ENCODE measurements at places on chromosomes 12 and 14.

GRCh38 chr12:112331886-112332285, 50.3 kb downstream of the HECTD4 start:
- DNase-seq, result no peak

GRCh38 chr12:131908092-131909080, 14.0 kb downstream of the ULK1 start:
- no peak for DNase-seq

- no peak for DNase-seq
Measured at GRCh38 chr14:58145936-58146335, 6.1 kb downstream of the ARMH4 start.

GRCh38 chr14:99080306-99080705, 191.7 kb downstream of the BCL11B start:
- no peak for DNase-seq

DNA sequence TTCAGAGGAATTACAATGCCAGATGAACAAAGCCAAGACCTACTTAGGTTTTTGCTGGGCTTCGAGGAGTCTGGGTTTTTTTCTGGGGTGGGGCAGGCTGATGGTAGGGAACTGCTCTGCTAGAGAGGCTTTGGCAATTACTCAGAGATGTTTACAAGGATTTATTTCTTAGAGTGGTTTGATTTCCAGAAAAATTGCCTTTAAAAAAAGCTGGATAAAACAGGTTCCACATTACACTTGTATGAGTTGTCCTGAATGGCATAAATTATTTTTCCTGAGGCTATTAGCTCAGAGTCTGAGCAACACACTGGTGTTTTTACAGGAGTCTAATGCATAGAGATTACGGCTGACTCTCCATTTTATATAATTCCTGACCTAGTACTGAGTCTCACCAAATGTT, 118.5 kb upstream of the FRMD6 start:
- no peak for DNase-seq

DNA sequence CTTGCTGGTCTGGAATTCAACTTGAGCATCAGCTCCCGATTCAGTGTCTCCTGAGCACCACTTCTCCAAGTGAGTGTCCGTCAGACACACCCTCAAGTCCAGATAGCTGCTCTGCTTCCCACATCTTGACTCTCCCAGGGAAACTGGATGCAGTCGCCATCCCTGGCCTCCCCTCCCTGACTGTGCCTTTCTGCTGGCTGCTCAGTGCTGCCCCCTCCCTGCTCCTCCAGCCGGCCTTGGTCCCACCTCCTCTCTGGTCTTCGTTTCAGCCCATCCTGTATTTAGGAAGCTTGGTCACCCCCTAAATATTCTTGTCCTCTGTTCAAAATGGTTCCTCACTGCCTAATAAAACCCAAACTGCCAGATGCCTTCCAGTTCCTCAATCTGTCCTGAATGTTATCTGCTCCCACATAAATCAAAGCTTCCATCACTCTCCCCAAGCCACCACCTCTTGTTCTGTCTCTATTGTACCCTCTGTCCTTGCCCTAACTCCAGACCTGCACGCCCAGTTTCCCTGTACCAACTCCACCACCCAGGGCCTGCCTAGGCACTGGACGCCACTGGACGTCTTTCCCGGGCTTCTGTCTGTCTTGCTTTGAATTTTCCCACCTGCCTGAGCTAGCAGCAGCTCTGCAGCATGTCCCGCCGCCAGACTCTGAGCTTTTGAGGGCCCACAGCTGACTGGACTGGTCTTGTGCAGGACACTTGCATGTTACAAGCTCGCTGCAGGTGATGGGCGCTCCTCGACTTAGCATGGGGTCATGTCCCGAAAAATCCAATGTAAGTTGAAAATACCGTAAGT, 33.8 kb downstream of the CCDC92 start:
- no peak for DNase-seq

DNA sequence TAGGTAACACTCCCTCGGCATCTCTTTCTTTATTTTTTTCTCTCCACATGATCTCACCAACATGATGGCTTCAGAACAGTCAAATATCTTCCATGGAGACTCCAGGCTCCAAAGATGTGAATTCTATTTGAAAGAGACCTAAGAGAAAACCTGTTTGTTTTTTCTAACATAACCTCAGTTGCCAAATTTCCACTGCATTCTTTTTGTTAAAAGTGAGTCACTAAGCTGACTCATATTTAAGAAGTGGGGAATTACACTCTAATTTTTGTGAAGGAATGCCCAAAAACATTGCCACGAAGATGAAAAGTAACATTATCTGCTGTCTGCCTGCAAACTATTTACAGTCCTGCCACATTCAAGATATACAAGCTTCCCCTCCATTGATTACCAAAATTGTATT, 1337.6 kb downstream of the LRFN5 start:
- no peak for DNase-seq

DNA sequence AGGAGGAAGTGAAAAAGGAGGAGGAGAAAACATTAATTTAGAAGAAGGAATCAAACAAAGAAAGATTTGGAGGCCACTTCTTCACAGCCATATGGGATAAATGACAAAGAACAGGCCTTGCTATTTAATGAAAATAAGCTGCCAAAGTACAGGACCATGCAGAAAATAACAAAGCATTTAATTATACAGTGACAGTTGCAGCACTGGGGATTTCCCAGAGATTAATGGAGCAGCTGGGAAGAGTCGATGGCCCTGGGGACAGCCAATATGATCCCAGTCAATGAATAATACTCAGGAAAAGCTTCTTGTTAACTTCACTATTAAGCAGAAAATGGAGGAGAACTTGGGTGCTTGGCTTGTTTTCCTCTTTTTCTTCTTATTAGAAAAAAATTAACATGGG, 34.6 kb downstream of the RERG start:
- DNase-seq, result no peak

DNA sequence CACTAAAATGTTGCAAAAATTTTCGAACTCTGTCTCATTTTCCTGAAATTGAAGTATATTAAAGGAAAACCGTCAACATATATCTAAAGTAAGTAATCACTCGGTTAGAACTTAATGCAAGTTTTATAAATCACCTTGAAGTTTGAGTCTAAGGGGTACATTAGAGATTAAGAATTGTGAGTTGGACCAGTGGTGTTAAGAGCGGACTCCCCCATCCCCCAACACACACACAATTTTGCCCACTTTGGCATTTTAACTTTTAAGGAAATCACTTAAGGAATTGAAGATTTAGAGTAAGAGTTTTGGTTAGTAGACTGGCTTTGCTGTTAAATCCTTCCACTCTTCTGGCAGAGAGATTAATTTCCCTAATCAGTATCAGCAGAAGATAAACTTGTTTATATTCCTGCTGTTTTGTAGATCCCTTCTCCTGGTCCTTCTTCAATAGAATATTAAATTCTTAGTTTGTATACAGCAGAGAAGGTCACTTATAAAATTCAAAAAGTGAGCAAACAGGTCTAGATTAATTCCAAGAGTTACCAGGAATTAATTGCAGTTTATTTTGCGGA, 1.5 kb downstream of the HIF1A start:
- no peak for DNase-seq

GRCh38 chr12:84551373-84551772, 361.2 kb downstream of the SLC6A15 start:
- no peak for DNase-seq

- no peak for DNase-seq
Measured at GRCh38 chr14:68772761-68773381, 20.0 kb downstream of the ZFP36L1 start.

DNA sequence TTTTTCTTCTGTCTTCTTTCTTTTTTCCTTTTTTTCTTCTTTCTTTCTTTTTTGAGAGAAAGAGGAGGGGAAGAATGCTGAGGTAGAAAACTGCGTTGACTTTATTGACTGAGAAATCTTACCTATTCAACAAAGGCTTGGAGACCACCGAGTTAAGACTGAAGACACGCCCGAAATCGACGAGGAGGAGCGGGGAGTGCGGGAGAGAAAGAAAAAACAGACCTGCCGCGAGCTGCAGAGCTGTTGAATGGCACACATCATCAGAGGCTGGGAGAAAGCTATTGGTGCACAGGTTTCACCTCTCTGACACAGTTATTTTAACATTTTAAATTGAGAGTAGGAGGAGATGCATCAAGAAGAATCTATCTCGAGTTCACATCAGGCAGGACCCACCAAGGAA, 5.1 kb downstream of the ASCL1 start:
- no peak for DNase-seq

DNA sequence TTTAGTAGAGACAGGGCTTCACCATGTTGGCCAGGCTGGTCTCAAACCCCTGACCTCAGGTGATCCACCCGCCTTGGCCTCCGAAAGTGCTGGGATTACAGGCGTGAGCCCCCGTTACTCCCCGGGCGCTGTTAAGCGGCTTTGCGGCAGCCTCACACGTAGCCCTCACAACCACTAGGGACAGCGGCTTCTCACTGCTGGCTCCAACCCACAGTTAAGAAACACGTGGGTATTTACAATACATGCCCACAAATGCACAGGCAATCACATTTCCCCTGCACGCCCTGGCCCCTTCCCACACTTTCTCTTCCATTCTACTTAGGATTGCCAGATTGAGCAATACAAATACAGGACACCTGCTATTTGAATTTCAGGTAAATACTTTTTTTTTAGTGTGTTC, 37.0 kb upstream of the EIF5 start:
- no peak for DNase-seq

DNA sequence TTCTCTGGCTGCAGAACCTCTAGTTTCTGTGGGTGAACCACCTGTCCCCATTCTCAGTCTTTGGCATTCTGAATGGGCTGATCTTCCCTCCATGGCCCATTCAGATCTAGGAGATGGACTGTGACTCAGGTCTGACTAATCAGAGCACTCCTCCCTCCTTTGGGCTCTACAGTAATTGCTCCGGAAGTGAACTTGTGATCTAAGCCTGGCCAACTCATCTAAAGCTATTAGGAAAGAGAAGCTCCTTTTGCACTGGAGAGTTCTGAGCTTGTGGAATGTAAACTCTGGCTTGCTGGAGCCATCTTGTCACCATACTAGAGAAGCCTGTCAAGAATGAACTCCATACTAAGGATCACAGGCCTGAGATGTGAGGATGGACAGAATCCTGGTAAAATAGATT, 168.2 kb downstream of the SUDS3 start:
- DNase-seq, result no peak

- DNase-seq, result no peak
Measured at GRCh38 chr14:38931969-38932652, 170.9 kb downstream of the SEC23A start.

- no peak for DNase-seq
Measured at GRCh38 chr14:61145903-61146481, 135.1 kb downstream of the TMEM30B start.

DNA sequence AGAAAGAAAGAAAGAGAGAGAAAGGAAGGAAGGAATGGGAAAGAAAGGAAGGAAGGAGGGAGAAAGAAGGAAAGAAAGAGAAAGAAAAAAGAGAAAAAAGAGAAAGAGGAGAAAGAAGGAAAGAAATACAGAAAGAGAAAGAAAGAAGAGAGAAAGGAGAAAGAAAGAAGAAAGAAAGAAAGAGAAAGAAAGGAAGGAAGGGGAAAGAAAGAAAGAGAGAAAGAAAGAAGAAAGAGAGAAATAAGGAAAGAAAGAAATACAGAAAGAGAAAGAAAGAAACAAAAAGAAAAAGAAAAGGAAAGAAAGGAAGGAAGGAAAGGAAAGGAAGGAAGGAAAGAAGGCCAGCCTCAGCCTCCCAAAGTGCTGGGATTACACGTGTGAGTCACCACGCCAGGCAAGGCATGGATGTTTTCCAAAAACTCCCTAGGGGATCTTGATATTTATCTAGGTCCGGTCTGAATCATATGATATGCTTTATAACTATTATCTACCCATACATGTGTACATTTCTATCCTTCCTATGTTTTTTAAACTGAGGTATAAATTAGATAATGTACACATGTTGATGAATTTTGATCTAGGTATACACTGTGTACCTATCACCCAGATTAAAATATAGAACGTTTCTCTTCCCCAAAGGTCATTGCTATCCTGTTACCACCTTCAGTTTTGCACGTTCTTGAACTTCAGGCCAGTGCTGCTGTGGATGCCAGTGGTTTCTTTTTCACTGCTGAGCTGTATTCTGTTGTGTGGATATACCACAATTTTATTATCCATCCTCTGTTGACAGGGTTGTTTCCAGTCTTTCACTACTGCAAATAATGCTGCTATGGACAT, 177.9 kb downstream of the RBM19 start:
- no peak for DNase-seq

DNA sequence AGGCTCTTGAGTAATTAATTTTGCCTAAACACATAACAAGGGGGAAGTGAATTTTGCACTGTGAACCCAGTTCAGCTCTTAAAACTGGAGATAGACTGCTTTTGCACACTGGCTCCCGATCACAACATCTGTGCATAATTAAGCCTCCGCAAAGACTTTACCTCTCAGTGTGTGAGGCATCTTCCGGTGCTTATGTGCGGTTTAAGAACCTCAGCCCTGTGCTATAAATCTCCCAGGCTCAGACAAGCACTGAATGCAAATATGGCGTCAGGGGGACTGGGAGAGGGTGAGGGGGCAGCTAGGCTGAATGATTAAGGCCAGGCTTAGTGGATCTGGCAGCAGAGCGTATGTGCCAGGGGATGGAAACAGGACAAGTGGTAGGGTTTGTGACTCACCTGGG, 103.3 kb downstream of the ADCK1 start:
- DNase-seq, result no peak

GRCh38 chr12:6823182-6824084, 1.8 kb downstream of the GPR162 start:
- no peak for DNase-seq

DNA sequence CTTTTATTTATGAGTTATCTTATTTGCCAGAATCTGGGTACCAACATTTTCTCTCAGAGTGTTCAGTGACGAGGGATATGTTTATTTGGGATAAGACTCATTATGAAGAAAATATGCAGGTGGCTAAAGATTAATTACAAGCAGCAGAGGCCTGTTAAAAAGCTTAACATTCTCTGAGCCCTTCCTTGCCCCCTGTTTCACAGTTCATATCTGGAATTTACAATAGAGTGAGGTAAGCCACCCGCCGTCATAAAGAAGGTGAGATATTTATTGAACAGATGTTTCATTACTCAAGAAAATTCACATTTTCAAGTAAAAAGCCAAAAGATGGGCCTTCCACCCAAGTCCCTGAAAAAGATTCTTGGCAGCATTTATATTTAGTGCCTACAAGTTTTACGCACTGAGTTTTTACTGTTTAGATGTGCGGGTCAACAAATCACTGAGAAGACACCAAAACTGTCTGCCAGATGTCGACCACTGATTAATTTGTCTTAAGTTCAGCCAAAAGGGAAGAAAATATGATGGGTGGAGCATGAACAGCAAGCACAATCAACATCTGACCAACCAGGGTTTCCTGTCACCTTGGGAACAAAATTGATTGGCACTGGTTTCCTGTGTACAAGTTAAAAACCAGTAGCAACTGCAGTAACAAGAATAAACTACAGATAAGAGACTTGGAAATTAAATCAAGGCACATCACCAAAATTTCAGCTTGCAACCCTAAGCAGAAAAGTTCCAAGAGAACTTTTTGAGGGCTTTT, 85.5 kb upstream of the PTPRB start:
- no peak for DNase-seq

GRCh38 chr14:61609191-61609843, 86.0 kb upstream of the HIF1A start:
- no peak for DNase-seq

- no peak for DNase-seq
Measured at GRCh38 chr12:97292588-97292987, 170.0 kb upstream of the RMST start.

All from testis (tissue), 5 donors.